SJSA1 (cell line): ENCODE measurements at places on chromosomes 1 and 21.

- DNase-seq, result peak; percentile 61
These were observed 258.5 kb downstream of the TRABD2B start for GRCh38 chr1:47738560-47739182.

GRCh38 chr21:36992671-36993070 lies 13.8 kb upstream of the RIPPLY3 start:
- DNase-seq, result no peak

DNA sequence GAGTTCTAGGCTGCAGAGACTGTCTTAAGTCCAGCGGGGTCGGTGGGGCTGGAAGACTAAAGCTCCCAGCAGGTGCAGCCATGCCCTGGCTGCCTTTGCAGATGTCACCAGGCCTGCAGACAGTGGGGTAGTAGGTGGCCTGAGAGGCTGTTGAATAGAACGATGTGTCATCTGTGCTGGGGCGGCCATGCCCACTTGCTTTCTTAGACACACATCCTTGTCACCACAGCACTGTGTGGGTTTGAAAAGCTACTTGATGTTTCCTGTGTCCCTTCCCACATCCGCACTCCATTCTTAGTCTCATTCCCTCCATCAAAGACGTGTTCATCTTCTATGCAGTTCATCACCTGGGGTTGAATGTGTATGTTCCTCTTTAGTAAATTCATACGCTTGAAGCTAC lies 184.5 kb upstream of the TMEM51 start:
- no peak for DNase-seq

GRCh38 chr1:214552174-214552608 lies 789 bp upstream of the PTPN14 start:
- peak; percentile 89 for DNase-seq

DNA sequence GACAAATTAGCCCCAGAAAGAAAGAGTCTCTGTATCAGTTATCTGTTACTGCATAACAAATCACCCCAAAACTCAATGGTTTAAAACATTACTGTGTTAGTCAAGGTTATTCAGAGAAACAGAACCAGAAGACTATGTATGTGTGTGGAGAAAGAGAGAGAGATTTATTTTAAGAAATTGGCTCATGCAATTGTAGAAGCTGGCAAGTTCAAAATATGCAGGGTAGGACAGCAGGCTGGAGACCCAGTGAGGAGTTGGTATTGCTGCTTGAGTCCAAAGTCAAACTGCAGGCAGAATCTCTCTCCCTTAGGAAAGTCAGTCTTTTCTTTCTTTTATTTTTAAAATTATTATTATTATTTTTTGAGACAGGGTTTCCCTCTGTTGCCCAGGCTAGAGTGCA lies 50.2 kb upstream of the TNR start:
- no peak for DNase-seq

- DNase-seq, result peak; percentile 87
These were observed 2.8 kb upstream of the ZC3H12A start for GRCh38 chr1:37471345-37472231.

GRCh38 chr1:68141071-68142021 lies 90.9 kb upstream of the DIRAS3 start:
- DNase-seq, result no peak

DNA sequence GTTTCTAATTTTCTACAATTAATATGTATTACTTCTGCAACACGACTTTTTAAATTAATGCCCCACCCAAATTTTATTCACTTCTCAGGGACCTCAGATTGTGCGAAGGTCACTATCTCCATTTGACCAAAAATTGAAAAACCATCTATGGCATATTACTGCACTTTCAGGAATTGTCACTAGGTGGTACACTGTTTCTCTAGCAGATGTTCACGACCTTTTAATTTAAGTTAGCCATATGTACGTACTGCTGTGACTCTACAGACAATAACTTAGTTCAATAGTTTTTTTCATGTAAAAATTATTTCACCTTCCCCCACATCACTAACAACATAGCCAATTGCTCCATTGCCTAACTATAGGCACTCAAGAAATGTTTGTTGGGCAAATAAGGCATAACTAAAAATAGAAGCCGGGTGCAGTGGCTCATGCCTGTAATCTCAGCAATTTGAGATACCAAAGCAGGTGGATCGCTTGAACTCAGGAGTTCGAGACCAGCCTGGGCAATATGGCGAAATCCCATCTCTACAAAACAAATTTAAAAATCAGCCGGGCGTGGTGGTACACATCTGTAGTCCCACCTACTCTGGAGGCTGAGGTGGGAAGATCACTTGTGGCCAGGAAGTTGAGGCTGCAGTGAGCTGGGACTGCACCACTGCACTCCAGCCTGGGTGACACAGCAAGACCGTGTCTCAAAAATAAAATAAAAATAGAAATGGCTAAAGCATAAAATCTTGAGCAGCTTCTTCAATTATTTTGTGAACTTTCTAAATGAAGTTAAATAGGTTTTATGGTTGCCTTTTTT lies 75.7 kb upstream of the PKN2 start:
- no peak for DNase-seq

GRCh38 chr1:20735581-20736111 lies 3.1 kb upstream of the SH2D5 start:
- no peak for DNase-seq

GRCh38 chr1:73910466-73910865 lies 287.5 kb downstream of the LRRIQ3 start:
- DNase-seq, result no peak

- no peak for DNase-seq
These were observed 7.2 kb upstream of the BECN2 start for GRCh38 chr1:241950390-241950789.

DNA sequence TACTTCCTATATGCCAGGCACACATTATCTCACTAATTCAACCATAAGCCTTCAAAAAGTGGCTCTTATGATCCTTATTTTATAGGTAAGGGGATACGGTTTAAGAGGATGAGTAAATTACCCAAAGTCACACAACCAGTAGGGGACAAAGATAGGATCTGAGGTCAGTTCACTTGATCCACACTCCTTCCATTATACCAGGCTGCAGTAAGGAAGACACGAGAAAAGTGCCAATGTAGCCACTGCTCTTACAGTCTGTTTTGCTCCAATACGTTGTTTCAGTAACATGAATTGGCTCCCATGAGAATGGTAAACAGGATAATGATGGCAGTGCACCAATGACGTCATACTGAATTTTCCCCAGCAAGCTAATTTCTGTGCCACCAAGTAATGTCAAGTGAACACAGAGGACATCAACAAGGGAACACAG lies 15.4 kb upstream of the GUCA2A start:
- DNase-seq, result no peak

GRCh38 chr1:7153464-7153863 lies 368.2 kb downstream of the CAMTA1 start:
- no peak for DNase-seq

- no peak for DNase-seq
These were observed 183.7 kb upstream of the ZC3H12A start for GRCh38 chr1:37290718-37291117.

- DNase-seq, result no peak
These were observed 373.0 kb upstream of the ESRRG start for GRCh38 chr1:217096200-217096599.

DNA sequence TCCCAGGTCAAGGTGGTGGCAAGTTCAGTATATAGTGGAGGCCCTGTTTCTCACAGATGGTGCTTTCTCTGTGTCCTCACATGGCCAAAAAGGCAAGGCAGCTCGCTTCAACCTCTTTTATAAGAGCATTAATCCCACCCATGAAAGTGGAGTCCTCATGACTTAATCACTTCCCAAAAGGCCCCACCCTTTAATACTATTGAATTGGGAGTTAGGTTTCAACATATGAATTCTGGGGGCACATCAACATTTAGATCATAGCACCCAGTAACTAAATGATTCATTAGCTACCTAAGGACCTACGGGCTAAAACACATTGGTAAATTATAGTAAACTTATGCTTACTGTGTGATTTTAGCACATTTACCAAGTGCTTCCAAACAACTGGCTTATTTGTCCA lies 317.9 kb downstream of the LTN1 start:
- no peak for DNase-seq

GRCh38 chr21:21332492-21332891 lies 334.3 kb downstream of the NCAM2 start:
- no peak for DNase-seq

DNA sequence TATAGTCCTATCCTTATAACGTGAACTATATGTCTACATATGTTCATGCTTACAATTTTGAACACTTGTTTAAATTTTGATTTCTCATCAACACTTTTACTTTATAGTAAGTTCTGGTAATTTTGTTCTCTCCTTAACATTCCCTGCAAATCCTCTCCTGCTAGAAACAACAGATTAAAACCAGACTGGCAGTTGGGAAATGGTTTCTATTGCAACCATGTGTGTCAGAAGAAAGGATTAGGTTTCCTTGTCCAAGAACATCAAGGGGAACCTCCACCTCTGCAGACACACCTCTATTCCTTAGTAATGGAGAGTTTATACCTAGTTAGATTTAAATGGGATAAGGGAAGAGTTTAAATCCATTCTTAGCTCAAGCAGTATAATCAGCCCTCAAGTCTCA lies 3.3 kb upstream of the WARS2 start:
- no peak for DNase-seq

DNA sequence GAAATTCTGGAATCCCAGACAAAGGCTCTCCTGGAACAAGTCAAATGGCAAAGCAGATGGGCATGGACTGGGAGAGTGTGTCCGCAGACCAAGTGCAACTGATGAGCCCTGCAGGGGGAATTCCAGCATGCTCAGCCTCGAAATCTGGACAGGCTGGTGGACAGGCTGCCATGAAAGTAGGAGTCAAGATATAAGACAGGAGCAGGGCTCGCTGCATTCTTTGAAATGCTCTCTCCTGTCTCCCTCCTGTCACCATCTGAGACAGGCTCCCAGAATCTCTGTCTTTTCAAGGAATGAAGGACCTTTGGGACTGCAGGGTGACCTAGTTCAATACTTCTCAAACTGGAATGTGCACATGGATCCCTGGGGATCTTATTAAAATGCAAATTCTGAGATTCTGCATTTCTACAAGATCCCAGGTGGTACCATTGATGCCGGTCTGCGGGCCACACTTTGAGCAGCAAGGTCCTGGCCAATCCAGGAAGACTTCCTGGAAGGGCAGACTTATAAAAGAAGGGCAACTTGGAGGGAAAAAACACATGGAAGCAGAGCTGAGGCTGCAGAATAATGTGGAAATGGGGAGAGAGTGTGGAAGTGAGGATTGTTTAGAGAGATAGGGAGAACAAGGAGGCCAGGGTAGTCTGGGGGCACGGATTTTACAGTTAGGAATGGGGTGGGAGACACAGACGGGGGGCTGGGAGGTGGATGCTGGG lies 29.8 kb downstream of the TNNT2 start:
- no peak for DNase-seq

- DNase-seq, result no peak
These were observed 17.0 kb upstream of the KNCN start for GRCh38 chr1:46568461-46568891.

GRCh38 chr1:217861658-217862057 lies 230.5 kb downstream of the SPATA17 start:
- no peak for DNase-seq

DNA sequence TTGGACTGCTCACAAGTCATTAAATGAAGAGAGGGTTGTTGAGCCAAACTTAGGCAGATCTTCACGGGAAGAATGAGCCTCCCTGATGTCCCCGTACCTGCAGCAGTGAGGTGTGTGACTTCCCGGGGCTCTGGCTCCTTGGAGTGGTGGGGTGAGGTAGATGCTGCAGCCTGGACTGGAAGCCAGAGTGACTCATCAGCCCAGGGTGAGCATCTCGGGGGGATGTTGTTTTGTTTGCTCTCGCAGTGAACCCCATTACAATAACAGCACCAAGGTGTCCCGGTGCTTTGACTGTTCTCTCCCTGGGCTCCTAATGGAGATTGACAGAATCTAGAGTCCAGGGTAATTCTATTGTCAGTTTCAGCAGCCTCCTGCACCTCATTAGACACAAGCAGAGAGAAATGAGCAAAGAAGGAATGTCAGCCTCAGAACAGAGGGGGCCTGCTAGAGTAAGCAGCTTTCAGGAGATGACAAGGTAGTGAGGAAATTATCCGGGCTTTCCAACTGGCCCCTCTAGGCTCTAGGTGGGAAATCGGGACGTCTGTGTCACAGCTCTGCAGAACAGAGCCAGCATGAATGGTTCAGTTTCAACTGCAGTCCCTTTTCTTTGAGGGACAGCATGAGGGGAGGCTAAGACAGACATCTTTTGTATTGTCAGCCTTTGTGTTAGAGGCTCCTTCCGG lies 36.0 kb upstream of the LRRN2 start:
- DNase-seq, result no peak

GRCh38 chr1:62212411-62212810 lies 17.8 kb downstream of the L1TD1 start:
- DNase-seq, result no peak

- DNase-seq, result no peak
These were observed 186.6 kb downstream of the GRIK1 start for GRCh38 chr21:29753216-29753615.

GRCh38 chr1:76585980-76586674 lies 281.2 kb upstream of the ST6GALNAC5 start:
- DNase-seq, result no peak

DNA sequence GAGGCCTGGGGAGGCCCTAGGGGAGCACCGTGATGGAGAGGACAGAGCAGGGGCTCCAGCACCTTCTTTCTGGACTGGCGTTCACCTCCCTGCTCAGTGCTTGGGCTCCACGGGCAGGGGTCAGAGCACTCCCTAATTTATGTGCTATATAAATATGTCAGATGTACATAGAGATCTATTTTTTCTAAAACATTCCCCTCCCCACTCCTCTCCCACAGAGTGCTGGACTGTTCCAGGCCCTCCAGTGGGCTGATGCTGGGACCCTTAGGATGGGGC lies 5.2 kb downstream of the ELF3 start:
- DNase-seq, result no peak

GRCh38 chr1:4638345-4638729 lies 16.1 kb upstream of the AJAP1 start:
- no peak for DNase-seq

DNA sequence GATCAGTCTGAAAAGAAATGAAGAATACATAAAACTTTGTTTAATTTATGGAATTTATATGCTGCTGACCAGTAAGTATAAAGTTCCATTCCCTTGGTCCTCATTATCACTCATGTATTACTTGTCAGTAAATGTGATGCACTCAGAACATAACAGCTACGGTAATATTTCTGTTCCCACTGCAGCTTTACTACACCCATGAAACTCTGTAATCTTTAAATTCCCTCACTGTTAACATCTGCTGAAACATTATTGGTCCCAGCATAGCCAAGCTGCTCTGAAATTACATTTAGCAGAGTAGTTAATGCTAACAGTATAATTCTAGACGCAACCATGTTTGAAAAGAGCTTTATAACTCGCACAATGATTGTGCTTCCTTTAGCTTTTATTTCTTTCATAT lies 238.4 kb downstream of the GPATCH2 start:
- DNase-seq, result no peak

- no peak for DNase-seq
These were observed 7.6 kb upstream of the S100A11 start for GRCh38 chr1:152044386-152044785.

DNA sequence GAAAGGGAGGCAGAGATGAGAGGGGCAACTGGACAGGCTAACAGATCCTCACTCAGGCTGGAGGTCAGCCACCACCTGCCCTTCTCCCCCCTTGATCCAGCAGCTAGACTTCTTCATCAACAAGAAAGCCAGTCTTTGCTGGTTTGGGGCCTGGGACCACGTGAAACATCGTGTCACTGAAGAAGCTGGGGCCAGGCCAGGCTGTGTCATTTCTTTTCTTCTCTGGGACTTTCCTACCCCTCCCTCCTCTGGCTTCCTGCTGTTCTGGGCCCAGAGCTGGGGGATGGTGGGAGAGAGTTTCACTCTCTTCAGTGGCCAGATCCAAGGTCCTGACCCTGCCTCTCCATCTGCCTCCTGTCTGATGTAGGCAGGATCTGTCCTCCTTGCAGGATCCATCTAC lies 18.1 kb upstream of the SLC26A9 start:
- DNase-seq, result no peak

- no peak for DNase-seq
These were observed 13.9 kb upstream of the ATF3 start for GRCh38 chr1:212594640-212595039.
